ENCODE measurements at places on chromosomes 4 and X. TPM values are rescaled to one million over a fixed set of nuclear protein-coding genes. Genes with fewer than 3 reads are reported as not detected.
A peak's percentile ranks its signal among the peaks of the same experiment; 100 is the strongest.

Gene IL3RA
- 22.5 TPM for polyA plus RNA-seq

Gene SMIM31
- not detected for polyA plus RNA-seq

Gene SYN1
- 11.9 TPM for polyA plus RNA-seq

Gene TNIP3
- not detected for polyA plus RNA-seq

Gene TEX13C
- polyA plus RNA-seq = not detected

Gene GPC3
- polyA plus RNA-seq = 737 TPM

Gene TRO
- polyA plus RNA-seq = 107 TPM

- DNase-seq = no peak
These were observed 21.5 kb downstream of the DNAAF6 start for GRCh38 chrX:107227780-107228485.

GRCh38 chr4:53132132-53132891 lies 233.5 kb downstream of the SCFD2 start:
- DNase-seq = peak; percentile 89

DNA sequence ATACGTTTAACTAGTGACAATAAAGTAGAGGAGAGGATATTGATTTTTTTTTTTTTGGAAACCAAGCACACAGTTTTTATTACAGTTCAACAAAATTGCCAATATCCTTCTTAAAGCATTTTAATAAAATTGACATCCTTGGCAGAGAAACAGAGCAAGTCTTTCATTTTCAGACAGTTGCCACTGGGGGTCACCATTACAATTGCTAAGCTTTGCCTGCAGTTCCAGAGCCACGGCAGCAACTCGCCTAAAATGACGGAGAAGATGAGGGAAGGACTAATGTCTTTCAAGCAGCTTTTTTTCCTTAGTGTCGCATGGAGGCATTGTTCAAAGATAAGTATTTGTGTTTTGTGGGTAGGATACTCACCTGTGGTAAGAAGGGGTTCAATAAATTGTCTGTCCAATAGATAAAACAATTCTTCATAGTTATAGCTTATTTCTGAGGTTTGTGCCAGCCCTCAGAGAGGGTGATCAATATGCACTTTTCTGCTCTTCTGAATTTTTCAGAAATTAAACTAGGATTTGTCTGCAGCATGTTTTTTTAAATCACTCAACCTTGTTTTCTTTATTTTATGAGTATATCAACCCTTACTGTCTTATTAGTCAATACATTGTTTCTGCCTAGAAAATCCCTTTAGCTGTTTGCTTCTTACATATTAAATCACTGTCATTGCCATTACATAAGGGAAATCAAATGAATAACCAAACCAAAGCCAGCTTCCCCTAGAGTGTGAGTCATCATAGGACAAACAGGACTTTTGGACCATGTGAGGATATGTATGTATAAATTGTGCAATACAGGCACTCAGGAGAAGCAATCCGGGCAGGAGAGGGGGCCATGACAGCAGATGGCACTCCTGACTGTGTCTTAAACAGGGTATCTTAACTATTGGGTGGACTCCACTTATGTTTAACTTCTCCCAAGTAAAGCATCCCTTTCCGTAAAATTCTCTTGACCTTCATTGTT lies 508.1 kb upstream of the ARX start:
- DNase-seq = peak; percentile 65

DNA sequence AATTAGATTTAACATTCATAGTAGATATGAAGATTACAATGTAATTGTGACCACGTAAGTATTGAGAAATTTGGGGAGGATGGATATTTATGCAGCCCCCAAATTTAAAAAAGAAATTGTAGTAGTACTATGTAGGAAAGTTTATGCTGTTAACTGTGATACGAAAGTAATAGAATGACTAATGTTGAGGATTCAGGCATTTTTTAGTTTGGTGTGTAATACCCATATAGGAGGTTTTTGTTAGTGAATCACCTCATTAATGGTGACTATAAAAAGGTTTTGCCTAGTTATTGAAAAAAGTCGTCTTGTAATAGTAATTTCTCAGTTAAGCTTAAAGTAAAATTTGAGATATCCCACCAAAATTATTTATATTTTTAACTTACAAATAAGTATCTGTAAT lies 67.2 kb downstream of the SMARCAD1 start:
- DNase-seq = no peak

DNA sequence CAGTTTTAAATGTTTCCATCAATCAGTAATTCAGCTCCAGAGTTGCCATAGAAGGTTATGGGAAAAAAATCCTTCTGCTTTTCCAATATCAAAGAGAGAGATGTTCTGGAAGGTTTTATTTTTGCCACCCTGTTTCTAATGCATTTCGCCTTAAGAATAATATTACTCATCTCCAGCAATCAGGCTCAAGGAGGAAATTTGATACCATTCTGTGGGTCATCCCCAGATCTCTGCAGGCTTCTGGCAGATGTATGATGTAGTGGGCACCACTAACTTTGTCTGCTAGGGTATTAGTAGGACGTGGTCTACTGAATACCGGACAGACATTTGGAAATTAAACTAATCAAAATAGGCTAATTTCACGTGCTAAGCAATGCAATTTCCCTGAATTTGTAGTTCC lies 645.4 kb upstream of the TENM3 start:
- no peak for DNase-seq

- no peak for DNase-seq
These were observed 11.1 kb downstream of the MAEA start for GRCh38 chr4:1300466-1301455.

- no peak for DNase-seq
These were observed 29.1 kb upstream of the HTRA3 start for GRCh38 chr4:8240211-8241041.

DNA sequence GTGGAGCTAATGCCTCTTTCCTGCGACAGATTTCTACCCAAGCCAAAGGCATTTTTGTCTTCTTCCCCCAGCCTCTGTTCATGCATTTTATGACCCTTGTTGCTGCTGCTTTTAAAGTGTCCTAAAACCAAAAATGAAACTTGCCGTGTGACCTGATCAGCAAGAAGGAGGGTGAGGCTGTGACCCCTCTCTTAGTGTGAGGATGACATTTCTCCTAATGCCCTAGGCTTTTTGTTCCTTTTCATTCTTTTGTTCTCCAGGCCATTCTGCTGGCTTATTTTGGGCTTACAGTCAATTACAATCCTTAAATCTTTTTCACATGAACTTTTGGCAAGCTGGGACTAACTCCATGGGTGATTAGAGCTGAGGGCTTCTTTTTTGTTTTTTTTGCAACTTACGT lies 34.4 kb downstream of the PTTG2 start:
- DNase-seq = no peak

- DNase-seq = no peak
These were observed 50.7 kb downstream of the MAP7D3 start for GRCh38 chrX:136200466-136200865.

- DNase-seq = no peak
These were observed 8.0 kb upstream of the PYURF start for GRCh38 chr4:88531549-88531948.

DNA sequence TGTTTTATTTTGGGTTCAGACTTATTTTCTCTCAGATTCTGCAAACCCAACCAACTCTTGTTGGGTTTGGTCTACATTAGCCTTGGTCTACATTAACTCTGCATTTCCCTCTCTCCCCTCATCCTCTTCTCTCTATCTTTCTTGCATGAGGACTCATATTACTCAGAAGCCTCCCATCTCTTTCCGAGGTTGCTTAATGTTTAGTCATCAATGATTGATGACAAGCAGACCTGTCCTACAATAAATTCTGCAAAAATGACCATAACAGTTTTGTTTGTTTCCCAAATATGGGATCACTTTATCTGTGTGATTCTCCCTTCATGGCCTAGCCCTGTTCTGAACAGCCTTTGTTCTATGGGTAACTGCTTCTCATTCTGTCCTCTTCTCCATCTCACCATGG lies 75.2 kb downstream of the GABRB1 start:
- DNase-seq = no peak

Data from muscle of arm (tissue), 14 donors.